ENCODE measurements at places on chromosomes 2 and 18. TPM values are rescaled to one million over a fixed set of nuclear protein-coding genes. Genes with fewer than 3 reads are reported as not detected.

DNA sequence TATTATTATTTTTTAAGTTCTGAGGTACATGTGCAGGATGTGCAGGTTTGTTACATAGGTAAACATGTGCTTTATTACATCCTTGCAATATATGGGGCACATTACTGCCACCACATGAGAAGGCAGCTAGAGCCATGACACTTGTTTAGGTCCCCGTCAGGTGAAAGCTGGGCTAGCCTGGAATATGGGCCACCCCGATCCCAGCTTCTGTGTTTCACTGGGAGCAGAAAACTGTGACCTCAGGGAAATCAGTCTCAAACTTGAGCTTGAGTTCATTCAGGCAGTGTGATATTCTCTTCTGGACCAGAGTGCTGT is 176.9 kb downstream of the PIK3C3 start:
- DNase-seq, result no peak

- DNase-seq, result no peak
Measured at GRCh38 chr2:29039718-29040480, 34.4 kb downstream of the PCARE start.

DNA sequence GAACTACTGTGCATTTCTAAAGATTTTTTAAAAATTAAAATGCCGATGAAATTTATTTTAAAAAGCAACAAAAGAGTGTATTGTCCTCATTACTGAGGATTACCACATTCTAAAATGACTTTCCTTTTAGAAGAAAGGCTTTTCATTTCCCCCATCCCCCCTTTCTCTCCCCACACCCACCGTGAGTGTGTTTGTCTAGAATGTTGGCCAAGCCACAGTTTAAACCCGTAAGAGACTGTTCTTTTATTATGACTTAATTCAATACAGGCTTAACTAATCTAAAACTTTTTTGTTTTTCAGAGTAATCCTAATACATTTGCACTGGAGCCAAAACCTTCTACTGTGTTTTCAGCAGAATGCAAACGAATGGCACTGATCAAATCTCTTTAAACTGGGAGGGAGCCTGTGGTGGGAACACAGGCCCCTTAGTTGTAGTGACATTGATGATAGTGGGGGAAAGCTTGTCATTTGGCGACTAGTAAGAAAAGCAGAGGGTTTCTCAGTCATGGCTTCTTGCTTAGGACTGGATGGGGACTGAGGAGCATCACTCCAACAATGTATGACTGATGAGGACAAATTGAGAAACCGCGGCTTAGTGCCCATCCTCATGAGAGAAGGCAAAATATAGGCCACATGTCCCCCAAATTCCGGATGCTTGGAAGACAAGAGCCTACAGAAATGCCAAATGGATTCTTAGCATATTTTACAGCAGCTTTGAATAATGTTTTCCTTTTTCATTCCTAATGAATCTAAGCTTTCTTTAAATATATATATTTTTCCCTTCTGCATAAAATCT is 154.0 kb upstream of the SMIM21 start:
- no peak for DNase-seq

GRCh38 chr2:168596881-168597655 is 141.0 kb downstream of the CERS6 start:
- DNase-seq, result peak; percentile 51

Gene MYOM1
- 0.07 TPM for total RNA-seq

DNA sequence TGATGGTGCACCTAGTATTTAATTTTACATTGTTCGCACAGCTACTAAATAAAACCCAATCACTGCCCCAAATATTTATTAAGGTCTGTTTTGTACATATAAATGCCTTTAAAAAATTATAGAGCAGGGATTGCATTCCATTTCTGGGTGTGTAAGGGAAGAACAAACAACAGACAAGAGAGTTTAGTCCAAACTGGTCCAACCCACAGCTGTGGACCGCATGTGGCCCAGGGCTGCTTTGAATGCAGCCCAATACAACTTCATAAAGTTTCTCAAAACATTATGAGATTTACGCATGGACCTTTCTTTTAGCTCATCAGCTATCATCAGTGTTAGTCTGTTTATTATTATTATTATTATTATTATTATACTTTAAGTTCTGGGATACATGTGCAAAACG is 114.8 kb upstream of the LRATD1 start:
- peak; percentile 77 for DNase-seq

All from PC-3 (cell line).